ENCODE measurements at places on chromosomes 2 and 18. TPM values are rescaled to one million over a fixed set of nuclear protein-coding genes. Genes with fewer than 3 reads are reported as not detected.

DNA sequence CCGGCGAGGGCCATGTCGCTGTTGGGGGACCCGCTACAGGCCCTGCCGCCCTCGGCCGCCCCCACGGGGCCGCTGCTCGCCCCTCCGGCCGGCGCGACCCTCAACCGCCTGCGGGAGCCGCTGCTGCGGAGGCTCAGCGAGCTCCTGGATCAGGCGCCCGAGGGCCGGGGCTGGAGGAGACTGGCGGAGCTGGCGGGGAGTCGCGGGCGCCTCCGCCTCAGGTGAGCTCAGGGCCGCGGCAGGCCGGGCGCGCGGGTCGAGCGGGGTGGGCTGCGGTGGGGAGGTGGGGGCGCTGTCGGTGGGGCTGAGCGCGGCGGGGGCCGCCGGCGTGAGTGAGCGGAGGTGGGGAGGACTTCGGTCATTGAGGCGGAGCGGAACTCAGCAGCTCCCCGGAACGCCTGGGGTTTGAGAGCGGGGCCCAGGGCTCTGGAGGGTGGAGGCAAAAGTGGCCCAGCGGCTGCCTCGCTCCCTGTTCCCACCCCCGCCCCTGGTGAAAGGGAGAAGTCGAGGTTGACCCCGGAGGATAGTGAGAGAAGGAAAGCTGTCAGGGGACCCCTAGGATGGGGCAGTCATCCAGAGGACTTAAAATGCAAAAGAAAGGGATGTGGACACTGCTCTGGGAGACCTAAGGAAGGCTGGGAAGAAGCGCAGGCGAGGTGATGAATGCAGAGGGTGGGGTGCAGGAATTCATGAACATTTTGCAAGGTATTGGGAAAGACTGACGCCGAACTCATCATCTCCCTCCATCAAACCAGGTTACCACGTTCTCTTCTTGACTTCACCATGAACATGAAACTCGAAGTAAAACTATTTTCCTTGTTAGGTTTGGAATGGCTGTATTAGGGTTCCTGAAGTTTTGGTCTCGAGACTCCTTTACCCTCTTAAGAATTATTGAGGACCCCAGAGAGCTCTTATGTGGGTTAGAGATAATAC lies 633 bp downstream of the MALT1 start:
- DNase-seq = no peak

GRCh38 chr2:223724861-223725260 lies 112.5 kb downstream of the AP1S3 start:
- DNase-seq = no peak

GRCh38 chr18:60090170-60090569 lies 190.4 kb downstream of the PMAIP1 start:
- no peak for DNase-seq

GRCh38 chr2:148658807-148659722 lies 14.5 kb downstream of the EPC2 start:
- DNase-seq = no peak

- no peak for DNase-seq
Measured at GRCh38 chr2:211760103-211760502, 778.5 kb downstream of the ERBB4 start.

GRCh38 chr2:207236156-207236935 lies 70.6 kb upstream of the KLF7 start:
- DNase-seq = no peak

DNA sequence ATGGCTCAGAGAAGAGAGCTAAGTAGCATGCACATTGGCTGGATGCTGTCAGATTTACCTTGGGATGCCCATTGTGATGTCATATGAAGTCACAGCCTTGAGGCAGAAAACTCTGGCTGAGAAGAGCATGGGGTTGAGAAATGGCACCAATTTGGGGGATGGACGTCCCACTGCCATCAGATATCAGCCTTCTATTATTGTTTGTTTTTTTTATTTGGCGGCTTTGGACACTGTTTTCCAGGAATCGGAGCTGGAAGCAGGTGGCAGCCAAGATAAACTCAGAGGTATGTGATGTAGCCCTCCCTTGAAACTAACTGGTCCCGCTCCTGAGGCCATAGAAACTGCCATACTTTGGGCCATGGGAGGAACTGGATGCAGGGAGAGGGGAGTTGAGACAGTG lies 40.6 kb downstream of the GCKR start:
- DNase-seq = no peak

The DPYSL5 gene
- not detected for total RNA-seq

The SCYGR4 gene
- total RNA-seq = not detected

The RNU2-63P gene
- 11.5 TPM for total RNA-seq

The IL36A gene
- total RNA-seq = not detected

The NEUROD1 gene
- total RNA-seq = not detected

Data from posterior vena cava (tissue), 2 donors.